ENCODE measurements at places on chromosomes 12 and 14.

DNA sequence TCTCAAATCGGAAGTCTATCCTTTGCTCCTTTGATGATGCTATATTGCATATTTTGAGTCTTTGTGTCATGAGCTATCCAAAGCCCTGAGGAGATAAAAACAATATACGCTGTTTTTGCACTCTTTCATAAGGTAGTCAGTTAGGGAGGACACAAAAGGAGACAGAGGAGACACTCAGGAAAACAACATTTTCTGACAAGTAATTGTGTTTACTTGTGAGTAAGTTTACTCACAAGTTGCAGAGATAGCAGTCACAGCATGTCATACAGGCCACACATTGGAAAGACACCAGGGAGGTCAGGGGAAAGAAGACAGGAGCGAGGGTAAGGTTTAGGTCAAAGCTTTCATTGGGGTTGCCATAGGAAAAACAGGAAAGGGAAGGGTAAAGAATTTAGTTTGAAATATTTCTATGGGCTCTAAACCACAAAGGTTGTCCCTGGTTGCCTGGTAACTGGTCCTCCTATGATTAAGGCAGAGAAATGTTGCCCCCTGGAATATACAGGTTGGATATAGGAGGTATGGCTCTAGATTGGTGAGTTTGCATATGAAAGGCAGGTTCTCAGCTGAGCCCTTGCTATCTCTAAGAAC is 7.4 kb upstream of the GABARAPL1 start:
- DNase-seq: no peak

- DNase-seq: peak; percentile 59
These were observed 39.2 kb downstream of the BCL11B start for GRCh38 chr14:99232714-99233214.

DNA sequence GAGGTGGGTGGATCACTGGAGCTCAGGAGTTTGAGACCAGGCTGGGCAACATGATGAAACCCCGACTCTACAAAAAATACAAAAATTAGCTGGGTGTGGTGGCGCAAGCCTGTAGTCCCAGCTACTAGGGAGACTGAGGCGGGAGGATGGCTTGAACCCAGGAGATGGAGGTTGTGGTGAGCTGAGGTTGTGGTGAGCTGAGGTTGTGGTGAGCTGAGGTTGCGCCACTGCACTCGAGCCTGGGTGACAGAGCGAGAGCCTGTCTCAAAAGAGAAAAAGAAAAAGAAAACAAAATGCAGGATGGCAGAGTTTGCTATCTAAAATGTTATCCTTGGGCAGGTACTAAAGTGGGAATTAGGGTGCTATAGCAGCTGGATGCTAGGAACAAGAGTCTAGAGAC is 10.8 kb upstream of the GPRC5A start:
- DNase-seq: peak; percentile 28

DNA sequence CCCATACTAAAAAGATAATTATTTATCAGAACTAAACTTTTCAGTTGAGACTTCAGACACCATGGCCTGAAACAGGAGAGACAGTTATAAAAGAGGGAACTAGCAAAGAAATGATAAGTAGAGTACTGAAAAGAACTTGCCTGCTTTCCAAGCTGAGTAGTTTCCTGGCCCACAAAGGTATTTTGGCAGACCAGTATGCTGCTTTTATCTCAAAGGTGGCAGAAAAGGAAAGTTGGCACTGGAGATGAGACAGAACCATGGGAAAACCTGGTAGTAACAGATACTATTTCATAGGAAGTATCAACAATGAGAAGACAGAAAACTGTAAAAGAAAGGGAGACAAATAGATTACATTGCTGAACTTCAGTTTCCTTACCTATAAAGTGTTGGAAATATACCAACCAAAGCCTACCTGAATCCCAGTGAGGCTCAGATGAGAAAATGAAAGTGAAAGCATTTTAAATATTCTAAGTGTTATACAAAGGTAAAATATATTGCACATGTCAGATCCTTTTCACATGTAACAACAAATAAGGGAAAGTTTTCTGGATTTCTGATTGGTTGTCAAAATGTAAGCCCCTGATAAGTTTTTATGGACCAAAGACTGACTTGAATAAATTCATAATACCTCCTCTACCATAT is 155.3 kb upstream of the FSCB start:
- DNase-seq: no peak

- DNase-seq: no peak
These were observed 34.9 kb downstream of the ETV6 start for GRCh38 chr12:11684393-11684792.

DNA sequence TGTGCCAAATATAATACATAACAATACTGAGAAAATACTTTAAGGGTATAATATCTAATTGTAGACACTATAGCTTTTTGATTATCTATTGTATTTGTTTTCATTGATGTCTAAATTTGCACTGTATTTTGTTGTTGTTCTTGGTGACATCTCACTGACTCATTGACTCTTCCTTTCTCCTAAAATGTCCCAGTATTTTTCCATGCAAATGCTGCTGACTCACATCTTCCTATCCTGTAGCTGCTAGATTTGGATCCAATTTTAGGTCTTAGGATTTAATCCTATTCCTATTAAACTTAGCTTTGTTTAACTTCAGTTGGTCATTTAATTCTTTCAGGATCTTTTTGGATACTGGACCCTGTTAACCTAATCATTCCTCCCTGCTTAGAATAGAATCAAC is 148.5 kb downstream of the TMTC2 start:
- no peak for DNase-seq

DNA sequence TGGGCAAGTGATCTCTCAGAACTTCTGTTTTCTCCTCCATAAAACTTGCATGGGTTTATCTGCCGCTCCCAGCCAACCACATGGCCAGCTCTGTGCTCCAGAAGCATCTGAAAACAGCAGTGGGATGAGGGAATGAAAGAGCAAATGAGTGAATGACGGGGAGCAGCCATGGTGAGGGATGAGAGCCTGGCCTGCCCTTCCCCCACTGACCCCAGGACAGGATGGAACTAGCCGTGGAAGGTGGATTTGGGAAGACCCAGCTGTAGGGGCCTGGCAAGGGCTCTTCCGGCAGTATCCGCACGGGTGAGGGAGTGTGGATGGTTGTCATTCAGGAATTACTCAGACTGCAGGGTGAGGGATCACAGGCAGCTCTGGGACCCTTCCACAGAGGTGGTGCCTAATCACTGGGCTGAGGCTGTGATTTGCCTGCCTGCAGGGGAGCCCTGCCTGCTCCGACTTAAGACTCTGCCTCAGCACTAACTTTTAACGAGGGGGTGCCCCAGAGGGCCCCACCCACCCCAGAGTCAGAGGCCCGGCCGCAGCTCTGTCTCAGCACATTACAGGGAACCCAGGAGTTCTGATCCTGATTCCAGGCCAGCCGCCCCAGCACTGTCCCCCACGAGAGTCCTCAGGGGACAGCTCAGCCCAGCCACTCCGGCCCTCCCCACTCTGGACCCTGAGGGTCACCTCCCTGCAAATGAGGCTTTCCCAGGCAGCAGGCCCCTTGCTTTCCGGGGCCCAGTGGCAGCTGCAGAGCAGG is 136.8 kb upstream of the C14orf180 start:
- no peak for DNase-seq

- DNase-seq: peak; percentile 30
These were observed 117.1 kb downstream of the PRKCH start for GRCh38 chr14:61438497-61438859.

DNA sequence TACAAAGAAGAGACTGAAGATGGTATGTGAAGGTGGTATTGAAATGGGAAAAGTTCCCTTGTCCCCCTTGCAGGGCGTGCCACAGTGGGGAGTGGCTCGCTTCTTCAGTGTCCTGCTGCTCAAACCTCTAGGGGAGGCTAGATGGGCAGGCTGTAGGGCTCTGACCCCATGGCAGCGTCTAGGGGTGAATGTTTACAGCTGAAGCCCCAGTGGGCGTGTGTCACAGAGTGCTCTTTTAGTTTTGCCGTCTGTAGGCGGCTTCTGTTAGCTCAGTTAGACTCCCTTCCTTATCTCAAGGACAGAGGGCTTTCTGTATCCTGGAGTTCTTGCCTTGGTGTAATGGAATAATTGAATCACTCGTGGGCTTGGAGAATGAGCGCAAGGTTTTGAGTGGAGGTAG is 266.2 kb downstream of the RAD51B start:
- DNase-seq: no peak

GRCh38 chr14:88380405-88380804 is 5.1 kb upstream of the SPATA7 start:
- no peak for DNase-seq

DNA sequence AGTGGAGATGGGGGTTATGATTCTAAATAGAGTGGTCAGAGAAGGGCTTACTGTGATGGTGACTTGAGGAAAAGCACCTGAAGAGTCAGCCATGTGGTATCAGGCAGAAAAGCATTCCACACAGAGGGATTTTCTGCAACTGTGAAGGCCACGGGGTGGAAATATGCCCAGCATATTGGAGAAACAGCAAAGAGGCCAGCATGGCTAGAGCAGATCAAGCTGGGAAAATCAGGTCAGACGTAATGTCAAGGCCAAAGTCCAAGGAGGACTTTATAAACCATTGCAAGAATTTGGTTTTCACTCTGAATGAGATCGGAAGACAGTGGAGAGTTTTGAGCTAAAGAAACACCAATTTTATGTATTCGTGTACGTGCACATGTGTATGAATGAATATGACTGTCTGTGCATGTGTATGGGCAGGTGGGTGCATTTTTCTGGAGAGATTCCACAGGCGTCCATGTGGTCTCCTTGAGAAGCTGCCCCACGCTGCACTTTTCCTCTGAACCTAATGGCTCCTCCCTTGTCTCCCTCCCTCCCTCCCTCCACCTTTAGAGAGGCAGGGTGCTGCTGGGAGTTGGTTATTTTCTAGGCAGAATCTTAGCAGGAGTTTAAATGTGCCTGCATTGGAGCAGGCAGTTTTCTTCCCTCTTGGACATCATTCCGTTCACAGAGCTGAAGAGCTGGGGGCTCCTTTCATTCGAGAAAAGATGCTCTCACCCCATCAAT is 97.4 kb upstream of the PPP4R3A start:
- no peak for DNase-seq

- DNase-seq: no peak
These were observed 33.8 kb upstream of the IRF2BPL start for GRCh38 chr14:77062261-77062660.

GRCh38 chr12:108849660-108850059 is 7.7 kb downstream of the SSH1 start:
- no peak for DNase-seq

GRCh38 chr12:49470986-49471385 is 67.8 kb upstream of the KCNH3 start:
- no peak for DNase-seq

DNA sequence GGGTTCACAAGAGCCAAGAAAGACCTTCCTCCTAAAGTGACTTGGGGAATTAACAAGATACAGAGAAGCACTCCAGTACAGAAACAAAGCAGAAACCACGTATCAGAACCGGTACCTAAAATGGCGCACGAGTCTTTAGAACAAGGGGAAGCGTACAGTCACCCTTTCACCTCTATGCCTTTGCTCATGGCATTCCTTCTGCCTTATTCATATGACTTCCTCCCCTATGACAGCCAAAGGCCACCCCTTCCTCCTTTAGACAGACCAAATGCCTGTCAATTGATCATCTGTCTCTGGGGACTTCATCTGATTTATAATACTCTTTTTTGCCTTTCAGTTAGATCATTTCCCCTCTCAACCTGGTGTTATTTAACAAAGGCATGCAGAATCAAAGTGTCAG is 89.5 kb upstream of the OSBPL8 start:
- DNase-seq: no peak

DNA sequence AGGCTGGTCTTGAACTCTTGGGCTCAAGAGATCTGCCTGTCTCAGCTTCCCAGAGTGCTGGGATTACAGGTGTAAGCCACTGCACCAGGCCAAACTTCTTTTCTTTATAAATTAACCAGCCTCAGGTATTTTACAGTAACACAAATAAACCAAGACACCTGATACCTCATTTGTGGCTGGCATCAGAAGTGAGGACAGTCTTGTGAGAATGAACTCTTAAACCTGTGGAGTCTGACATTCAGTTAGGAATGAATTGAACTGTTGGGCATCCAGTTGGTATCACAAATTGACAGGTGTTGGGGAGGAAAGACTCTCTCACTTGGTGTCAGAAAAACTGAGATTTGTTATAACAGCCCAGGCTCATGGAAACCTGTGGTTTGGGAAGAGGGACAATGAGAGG is 120.5 kb downstream of the DENND5B start:
- DNase-seq: no peak

- peak; percentile 68 for DNase-seq
These were observed 179.8 kb downstream of the DPF3 start for GRCh38 chr14:72714094-72714493.
